ENCODE measurements at places on chromosomes 1 and 21.

DNA sequence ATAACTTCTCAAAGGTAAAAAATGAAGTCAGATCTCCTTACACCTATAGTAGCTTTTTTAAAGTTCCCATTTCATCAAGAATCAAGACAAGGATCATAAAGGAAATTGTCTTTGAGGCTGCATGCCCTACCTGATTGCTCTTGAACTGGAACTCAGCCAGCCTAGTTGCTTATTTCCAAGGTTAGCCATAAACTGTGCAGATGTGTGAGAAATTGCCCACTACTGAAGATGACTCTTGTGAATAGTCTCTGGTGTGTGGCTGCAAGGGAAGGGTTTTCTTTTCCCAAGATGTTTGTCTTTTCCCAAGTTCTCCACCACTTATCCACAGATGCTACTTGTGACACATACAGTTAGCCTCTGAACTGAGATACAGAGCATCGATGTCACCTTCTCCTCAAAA lies 81.7 kb upstream of the DUSP10 start:
- DNase-seq: no peak

DNA sequence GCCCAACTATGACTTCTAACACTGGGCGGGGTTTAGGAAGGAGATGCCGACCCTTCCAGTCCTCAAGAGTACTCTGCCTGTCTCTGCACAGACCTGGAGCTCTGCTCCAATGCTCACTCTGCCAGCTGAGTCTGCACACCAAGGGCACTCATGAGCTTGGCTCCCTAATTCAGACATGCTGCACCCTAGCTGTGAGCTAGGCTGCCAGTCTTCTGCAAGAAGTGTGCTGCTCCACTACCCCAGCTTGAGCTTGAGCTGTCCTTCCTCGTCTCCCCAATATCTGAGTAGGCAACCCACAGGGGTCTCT lies 13.2 kb downstream of the TP53BP2 start:
- no peak for DNase-seq

GRCh38 chr1:22790232-22791008 lies 79.8 kb downstream of the EPHB2 start:
- no peak for DNase-seq

GRCh38 chr1:41152622-41153044 lies 89.5 kb downstream of the SCMH1 start:
- DNase-seq: peak; percentile 88

GRCh38 chr1:12513181-12513580 lies 104.8 kb downstream of the DHRS3 start:
- DNase-seq: no peak

DNA sequence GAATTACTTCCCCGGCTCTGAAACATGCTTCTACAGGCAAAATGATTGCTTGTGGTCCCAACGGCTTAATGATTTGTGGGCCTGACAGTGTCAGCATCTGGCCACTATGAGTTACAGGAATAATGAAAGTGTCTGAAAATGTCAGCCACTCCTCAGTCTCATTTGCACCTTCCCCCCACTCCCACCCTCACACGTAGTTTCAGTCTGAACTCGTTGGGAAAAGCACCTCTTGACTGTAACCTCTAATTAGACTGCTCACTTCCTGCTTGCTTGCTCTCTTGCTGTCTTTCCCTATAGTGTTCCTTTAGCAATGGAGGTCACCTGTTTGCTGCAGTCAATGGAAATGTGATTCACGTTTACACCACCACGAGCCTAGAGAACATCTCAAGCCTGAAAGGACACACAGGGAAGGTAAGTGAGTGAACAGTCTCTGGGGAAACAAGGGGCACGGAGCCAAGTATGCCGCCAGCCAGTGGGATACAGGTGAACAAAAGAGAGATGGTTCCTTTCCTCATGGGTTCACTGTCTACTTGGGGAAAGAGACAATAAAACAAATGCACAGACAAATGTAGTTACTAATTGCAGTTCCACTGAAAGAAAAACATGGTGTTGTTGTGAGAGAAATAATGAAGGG lies 27.1 kb downstream of the CFAP57 start:
- no peak for DNase-seq

DNA sequence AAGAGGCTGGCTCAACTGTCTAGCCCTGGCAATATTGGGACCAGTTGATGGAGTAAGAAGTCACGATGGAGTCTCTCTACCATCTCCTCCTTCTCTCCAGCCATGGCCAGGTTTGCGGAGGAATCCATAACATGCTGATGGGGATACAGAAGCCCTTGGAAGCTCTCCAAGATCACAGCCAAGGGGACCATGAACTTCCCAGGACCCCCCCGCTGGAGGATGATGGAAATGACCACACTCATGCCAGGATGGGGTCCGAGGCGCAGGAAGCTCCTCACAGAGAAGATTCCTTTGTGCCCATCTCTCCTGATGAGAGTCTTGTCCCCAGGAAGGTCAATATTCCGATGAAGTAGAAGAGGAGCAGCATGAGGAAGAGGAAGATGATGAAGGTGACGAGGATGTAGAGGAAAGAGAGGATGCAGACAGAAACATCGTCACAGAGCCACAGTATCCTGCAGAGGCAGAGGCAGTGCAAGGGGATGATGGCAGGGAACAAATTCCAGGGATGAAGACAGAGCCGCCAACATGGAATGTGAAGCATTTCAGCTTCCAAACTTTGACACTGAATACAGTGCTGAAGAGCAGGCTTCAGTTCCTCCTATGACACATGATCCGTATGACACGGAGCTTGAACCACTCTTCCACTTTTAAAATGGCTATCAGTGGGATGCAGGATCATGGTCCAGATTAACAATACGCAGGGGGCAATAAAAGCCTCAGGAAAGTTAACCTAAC lies 57.9 kb upstream of the EDN2 start:
- DNase-seq: no peak

DNA sequence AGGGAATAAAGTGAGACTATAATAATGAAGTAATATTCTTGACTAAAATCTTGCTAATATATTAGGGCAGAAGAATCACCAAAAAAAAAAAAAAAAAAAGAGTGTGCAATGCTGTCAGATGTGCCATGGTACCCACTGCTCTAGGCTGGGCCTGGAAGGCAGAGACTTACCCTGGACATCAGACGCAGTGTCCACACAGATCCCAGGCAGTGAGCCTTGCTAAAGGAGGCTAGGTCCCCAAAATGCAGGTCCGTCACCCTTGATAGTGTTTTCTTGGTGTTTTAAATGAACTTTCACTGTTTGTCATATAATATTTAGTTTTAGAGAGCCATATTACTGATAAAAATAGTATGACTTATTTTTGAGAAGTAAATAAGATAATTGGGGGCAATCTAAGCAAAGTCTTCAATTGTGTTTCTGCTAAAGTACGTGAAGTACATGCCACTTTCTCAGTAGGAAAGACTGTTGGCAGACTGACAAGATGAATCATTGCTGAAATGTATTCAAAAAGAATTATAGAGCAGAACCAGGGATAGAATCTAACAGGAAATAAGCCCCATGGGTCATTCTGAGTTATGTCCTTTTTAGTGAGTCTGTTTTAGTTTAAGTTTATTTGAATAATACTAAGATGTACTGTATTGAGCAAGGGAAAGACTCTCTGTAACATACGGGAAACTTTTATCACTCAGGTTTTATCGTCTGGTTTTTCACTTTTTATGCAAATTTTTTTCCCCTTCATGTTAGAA lies 74.6 kb upstream of the PDC start:
- DNase-seq: peak; percentile 90

DNA sequence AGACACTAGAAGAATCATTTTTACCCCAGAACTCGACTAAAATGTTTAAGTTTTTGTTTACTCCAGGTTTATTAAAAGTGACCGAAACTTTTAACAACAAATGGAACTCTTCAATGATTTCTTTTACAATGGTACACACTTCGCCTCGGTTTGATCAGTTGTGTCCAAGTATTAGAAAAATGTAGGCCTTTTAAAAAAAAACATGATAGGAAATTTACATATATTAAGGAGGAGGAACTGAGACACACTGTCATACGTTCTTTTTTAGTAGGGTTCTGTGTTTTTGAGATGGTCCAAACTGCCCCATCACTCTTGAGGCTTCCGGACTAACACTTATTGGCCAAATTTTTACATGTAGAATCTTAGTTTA lies 1.3 kb downstream of the PRDM2 start:
- DNase-seq: no peak

- DNase-seq: no peak
Observed at GRCh38 chr21:45479691-45480675, 62.3 kb downstream of the SLC19A1 start.

- DNase-seq: no peak
Observed at GRCh38 chr1:200837931-200838571, 34.7 kb upstream of the GPR25 start.

DNA sequence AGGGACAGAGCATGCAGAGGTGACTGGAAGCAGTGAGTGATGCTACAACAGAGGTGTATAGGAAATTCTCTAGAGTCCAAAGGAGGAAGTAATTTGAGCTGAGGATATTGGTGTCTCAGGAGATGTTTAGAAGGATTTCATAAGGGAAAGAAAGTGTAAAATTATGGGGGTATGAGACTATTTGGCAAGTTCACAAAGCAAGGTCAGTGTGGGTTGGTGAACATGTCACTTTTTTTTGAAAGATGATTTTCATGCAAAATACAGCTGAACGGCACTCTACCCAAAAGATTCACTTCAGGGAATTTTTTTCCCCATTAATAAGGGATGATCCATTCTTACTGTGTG lies 24.1 kb downstream of the HMGCS2 start:
- no peak for DNase-seq

GRCh38 chr21:33866826-33867225 lies 48.8 kb downstream of the ATP5PO start:
- no peak for DNase-seq

DNA sequence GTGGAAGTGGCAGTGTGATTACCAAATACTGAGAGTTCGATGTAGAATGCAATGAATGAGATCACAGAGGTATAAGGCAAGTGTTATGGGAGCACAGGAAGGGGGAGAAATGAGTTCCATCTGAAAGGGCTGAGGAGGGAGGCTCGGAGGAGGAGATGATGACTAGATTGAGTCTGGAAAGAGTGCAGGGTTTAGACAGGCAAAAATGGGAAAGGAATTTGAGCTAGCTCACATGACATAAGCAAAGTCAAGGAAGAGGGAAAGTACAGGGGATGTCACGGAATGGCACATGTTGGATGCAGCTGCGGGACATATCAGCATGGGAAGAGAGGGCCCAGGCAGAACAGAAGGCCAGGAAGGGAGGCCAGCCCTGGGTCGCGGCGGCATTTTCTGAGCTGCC lies 132.7 kb downstream of the RUNX1 start:
- DNase-seq: no peak

- DNase-seq: no peak
Observed at GRCh38 chr1:165527251-165528007, 16.4 kb upstream of the LRRC52 start.

Measured in AG09309 (cell line).